Effector CD4-positive, alpha-beta T cell (primary cell): ENCODE measurements at places on chromosomes 2 and 18.

DNA sequence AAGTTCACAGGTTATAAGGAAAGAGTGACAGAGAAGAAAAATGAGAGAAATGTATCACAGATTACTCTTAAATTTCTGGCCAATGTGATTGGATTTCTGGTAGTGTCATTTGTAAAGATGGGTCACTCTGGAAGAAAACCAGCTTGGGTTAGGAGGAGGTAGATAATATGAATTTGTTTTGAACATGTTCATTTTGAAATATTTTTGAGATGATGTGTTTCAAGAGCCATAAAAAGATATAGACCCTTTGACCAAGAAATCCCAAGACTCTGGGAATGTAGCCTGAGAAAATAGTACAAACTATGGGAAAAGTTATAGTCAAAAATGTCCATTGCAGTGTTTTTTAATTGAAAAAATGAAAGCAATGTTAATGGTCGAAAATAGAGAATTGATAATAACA lies 70.7 kb downstream of the CALCRL start:
- no peak for DNase-seq

DNA sequence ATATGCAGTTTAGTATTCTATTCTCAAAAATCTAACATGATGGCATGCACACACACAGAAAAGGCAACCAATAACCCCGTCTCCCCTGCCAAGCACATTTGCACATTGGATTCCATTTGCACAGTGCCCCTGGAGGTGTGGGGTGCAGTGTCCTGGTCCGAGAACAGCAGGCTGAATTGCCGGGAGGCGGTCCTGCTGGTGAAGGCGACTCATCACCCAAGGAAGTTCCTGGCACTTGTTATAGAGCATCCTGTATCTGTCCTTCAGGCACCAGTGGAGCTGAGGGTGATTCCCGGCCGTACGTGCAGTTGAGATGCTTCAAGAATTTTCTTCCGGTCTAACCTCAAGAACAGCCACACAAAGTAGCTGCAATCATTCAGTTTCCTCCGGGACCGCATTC lies 73.0 kb upstream of the RAB12 start:
- no peak for DNase-seq

DNA sequence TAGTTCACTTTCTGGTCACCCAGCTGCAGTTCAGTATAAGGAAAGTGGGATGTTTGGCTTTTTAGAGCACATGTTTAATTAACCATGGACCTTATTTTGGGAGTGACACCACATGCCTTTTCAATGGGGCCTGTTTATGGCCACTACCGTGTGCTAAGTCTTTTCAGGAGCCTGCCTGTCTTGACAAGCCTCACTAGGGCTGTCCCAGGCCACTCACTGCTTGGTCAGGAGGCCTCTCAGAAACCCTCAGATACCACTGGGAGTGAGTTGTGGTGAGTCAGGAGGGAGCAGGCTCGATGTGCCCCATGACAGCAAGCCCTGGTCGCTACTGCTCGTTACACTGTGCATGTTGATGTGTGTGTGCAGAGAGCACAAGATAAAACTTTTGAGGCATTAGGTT lies 123.0 kb downstream of the MAP4K4 start:
- DNase-seq = no peak

GRCh38 chr2:53173091-53173490 lies 594.5 kb upstream of the CHAC2 start:
- no peak for DNase-seq

- DNase-seq = no peak
Measured at GRCh38 chr2:200443916-200444315, 66.0 kb downstream of the KCTD18 start.

GRCh38 chr18:33231474-33232317 lies 208.8 kb downstream of the CCDC178 start:
- no peak for DNase-seq

DNA sequence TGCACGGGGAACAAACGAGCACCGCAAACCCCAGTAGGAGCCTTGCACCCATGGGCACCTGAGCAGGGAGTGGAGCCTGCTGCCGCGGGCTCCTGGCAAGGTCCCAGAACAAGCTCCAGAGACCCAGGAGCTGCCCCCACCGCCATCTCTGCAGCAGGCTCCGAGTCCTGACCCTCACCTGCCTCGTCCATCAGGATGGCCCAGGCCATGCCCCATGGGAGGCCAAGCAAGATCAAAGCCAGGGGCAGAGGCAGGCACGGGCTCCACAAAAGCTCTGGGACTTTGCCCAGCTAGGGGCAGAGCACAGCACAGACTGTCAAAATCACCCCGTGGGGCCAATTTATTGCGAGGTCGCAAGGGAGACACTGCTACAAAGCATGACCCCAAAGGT lies 43.6 kb downstream of the GPC1 start:
- DNase-seq = no peak

DNA sequence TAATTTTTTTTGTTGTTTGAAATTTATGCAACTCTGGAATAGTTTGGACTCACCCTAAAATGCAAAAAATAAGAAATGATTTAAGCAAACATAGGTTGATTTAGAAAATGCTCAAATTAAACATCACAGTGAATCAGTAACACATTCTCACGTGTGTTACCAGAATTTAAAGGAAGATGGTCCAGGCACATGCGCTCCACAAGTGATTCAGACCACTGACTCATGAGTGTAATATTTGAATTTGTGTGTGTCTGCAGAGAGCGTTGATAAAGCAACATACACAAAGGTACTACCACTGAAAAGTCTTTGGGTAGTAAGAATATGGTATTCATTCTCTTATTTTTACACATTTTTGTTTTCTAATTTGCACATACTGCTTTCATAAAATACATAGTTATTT lies 7.9 kb downstream of the SS18 start:
- no peak for DNase-seq

GRCh38 chr2:216770050-216770449 lies 74.7 kb upstream of the IGFBP5 start:
- no peak for DNase-seq

- DNase-seq = no peak
Measured at GRCh38 chr18:59041819-59042815, 97.6 kb upstream of the SEC11C start.
